ENCODE measurements at places on chromosomes 3 and 15.

DNA sequence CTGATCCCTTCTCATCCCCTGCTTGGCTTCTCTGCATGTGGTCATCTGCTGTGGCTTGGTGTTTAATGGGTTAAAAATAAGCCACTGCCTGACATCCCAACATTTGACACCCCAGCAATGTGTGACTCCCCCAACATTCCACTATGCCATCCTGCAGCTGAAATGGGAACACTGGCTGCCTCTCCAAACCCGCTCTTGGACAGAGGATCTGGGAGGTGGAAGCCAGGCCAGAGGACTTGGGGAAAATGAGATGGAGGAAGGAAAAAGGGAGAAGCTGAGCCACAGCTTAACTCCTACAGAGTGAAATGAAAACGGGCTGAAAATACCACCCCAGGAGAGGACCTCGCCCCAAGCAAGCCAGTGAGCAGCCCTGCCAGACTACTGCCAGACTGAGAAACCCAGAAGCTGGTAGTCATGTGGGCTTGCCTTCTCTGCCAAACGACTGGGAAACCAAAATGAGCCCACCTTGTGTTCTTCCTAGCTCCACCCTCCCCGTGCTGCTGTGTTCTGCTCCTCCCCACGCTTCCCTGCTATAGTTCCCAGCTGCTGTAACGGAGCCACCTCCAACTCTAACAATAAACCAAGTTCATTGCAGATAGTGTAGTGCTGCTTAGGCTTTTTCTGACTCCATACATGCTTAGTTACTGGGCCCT lies 13.7 kb downstream of the MAP1A start:
- no peak for DNase-seq

- DNase-seq = no peak
Observed at GRCh38 chr3:144244662-144245061, 273.0 kb downstream of the DIPK2A start.

DNA sequence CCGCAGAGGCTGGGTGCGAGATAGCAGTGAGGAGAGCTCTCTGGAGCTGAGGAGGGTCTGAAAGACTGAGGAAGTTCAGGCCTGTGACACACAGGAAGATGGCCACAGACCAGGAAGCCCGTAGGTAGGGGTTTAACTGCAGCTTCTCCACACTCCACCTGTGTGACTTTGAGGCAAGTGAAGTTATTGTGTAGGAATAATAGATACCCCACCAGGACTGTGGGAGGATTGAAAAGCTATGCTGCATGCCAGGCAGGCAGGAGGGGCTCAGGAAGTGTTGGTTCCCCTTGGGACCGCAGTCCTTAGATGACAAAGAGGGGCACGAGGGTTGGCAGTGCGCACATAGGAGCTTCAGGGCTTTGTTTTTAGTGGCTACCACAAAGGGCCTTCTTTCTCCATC lies 50.9 kb downstream of the MAGEF1 start:
- DNase-seq = no peak

GRCh38 chr15:69305204-69305931 lies 6.7 kb downstream of the PAQR5 start:
- DNase-seq = no peak

- peak; percentile 28 for DNase-seq
Observed at GRCh38 chr3:175392653-175393052, 533.5 kb downstream of the NAALADL2 start.

DNA sequence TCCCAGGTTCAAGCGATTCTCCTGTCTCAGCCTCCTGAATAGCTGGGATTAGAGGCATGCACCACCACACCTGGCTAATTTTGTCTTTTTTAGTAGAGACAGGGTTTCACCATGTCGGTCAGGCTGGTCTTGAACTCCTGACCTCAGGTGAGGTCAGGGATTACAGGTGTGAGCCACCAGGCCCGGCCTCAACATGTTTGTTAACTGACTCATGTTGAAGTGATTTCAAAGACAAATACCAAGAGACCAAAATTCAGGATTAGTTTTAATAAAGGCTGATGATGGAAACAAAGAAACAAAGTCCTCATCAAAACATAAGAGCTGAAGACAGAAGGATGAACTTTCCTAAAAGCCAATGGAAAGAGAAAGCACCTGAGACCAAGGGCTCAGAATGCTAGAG lies 36.5 kb downstream of the SLC12A6 start:
- DNase-seq = no peak

- no peak for DNase-seq
Observed at GRCh38 chr15:88681610-88682221, 42.9 kb downstream of the ISG20 start.

DNA sequence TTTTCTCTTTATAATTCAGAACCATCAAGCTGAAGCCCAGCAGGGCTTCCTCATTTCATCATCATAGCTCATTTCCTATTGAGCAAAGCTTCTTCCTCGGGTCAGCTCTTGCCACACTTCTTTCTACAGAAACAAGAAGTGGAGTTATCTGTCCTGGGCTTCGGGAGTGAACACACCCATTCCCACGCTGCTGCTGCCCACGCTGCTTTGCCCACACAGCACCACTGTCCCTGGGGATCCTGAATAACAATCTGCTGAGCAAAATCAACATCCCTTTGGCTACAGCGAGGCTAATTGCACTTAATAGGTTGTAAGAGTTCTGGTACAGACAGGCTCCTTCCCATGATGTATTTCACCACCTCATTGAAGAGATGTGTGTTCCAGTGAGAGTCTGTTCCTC lies 23.7 kb downstream of the CEP19 start:
- DNase-seq = peak; percentile 74

GRCh38 chr3:128273109-128273840 lies 120.0 kb downstream of the EEFSEC start:
- DNase-seq = no peak

GRCh38 chr3:126535636-126536035 lies 11.7 kb downstream of the CHST13 start:
- DNase-seq = no peak

- DNase-seq = no peak
Observed at GRCh38 chr15:64558460-64559179, 98.2 kb downstream of the ZNF609 start.

- peak; percentile 96 for DNase-seq
Observed at GRCh38 chr3:17730318-17730967, 12.0 kb downstream of the TBC1D5 start.

GRCh38 chr15:69078638-69079037 lies 64.1 kb downstream of the NOX5 start:
- DNase-seq = no peak

DNA sequence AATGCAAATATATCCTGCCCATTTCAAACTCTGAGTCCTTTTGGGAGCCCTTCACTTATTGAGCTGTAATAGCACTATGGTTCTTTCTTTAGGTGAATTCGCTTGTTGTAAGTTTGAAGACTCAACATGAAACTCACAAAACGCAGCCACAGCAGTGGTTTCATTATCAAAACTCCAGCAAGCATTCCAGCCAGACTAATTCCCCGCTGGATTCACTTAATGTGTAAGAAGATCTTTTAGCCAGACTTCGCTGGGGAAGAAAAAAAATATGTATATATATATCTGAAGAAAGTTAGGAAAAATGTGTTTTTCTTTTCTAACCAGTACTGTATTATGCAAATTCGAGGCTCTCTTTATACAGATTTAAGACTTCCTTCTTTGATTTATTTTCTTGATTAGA lies 241.1 kb downstream of the WNT5A start:
- DNase-seq = no peak

GRCh38 chr3:194654443-194654842 lies 17.5 kb downstream of the LSG1 start:
- no peak for DNase-seq

- DNase-seq = no peak
Observed at GRCh38 chr15:93031103-93031464, 57.9 kb downstream of the RGMA start.

- no peak for DNase-seq
Observed at GRCh38 chr3:150778793-150779401, 15.9 kb upstream of the SIAH2 start.

DNA sequence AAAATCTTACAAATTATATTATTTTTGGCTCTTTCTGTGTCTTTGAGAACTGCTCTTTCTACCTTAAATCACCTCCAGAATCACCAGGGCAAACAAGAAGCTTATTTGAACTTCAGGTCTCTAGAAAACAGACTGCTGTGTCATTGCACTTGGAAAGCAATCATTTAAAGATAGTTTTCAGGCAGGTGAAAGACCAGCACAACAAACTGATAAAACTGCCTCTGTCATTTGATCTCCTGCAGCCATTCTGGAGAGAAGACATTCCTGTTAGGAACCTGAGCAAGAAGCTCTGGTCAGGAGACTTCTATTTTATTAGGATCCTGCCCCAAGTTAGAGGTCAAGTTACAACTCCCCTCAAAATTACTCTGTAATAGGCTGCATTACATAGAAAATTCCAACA lies 50.7 kb upstream of the AP4E1 start:
- DNase-seq = peak; percentile 12

DNA sequence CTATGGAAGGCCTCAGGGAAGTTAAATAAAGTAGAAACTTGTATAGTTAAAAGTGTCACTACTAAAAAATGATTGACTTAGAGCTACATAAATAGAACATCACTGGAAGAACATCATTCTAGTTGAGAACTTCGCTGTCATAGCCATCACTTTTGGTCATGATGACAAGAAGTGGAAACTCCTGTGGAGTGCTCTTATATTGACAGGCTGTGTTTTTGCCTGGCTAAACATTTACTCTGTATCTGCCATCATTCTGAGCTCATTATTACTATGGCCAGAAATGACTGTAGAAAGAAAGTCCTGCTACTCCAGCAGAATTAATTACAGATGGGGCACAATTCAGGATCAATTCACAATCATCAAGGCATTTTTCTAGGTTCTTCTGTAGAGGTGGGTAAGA lies 165.1 kb upstream of the GOLIM4 start:
- DNase-seq = no peak

- DNase-seq = no peak
Observed at GRCh38 chr3:14460342-14461005, 58.1 kb downstream of the SLC6A6 start.

GRCh38 chr15:63368503-63368902 lies 13.1 kb downstream of the CA12 start:
- DNase-seq = no peak

GRCh38 chr3:48387634-48388033 lies 15.6 kb downstream of the FBXW12 start:
- no peak for DNase-seq

GRCh38 chr3:25173606-25174005 lies 254.5 kb upstream of the RARB start:
- no peak for DNase-seq

DNA sequence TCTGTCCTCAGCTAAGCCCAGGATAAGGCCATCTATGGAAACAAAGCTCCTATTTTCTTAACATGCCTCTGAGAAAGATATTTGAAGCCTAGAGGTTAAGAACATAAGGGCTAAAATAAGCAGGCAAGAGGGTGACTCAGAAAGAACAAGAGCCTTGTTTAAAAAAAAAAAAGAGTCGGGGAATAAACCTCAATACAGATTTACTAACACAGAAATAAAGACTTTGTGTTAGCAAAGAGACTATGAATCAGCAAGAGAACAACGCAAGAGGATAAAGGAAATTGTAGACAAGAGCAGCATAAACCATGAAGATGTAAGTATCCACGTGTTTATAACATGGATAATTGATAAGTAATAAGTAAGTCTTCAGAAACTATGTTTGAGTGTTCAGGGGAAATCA lies 36.0 kb downstream of the RAB27A start:
- DNase-seq = no peak

GRCh38 chr15:38528294-38528693 lies 36.3 kb downstream of the RASGRP1 start:
- no peak for DNase-seq

- no peak for DNase-seq
Observed at GRCh38 chr3:14253022-14253706, 74.5 kb downstream of the LSM3 start.

DNA sequence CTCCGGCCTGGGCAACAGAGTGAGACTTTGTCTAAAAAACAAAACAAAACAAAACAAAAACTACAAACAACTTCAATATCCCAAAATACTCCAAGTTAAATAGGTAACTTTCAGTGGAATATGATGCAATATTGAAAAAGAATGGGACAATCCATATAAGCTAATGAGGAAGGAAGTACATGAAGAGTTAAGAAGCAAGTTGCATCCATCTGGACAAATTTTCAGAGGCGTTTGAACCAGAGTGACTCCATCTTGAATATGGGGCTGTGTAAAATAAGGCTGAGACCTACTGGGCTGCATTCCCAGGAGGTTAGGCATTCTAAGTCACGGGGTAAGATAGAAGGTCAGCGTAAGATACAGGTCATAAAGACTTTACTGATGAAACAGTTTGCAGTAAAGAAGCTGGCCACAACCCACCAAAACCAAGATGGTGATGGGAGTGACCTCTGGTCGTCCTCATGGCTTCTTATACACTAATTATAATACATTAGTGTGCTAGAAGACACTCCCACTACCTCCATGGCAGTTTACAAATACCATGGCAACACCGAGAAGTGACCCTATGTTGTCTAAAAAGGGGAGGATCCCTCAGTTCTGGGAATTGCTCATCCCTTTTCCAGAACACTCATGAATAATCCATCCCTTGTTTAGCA lies 58.1 kb upstream of the LCTL start:
- peak; percentile 92 for DNase-seq

DNA sequence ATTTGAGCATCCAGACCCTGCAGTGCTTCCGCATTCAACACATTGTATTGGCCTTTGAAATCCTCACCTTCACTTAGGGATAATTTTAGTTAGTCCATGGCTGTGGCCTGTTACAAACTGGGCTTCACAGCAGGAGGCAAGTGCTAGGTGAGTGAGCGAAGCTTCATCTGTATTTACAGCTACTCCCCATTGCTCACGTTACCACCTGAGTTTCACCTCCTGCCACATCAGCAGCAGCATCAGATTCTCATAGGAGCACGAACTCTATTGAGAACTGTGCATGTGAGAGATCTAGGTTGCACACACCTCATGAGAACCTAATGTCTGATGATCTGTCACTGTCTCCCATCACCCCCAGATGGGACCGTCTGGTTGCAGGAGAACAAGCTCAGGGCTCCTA lies 222.1 kb upstream of the NR2F2 start:
- no peak for DNase-seq

- DNase-seq = peak; percentile 18
Observed at GRCh38 chr3:123113889-123114450, 47.1 kb downstream of the PDIA5 start.

- no peak for DNase-seq
Observed at GRCh38 chr15:99844150-99844549, 110.9 kb upstream of the LYSMD4 start.

- DNase-seq = peak; percentile 50
Observed at GRCh38 chr3:153162513-153163392, 727 bp downstream of the RAP2B start.

Measured in OCI-M1 (cell line).